A549 treated with ZK216348 at 1 μM for 4 hours (cell line): ENCODE measurements at places on chromosomes 16 and 17. TPM values are rescaled to one million over a fixed set of nuclear protein-coding genes. Genes with fewer than 3 reads are reported as not detected.

Gene PIEZO1
- 76.0 to 155 TPM (median 134 TPM) in 5 replicates for total RNA-seq

Gene PRSS33
- not detected in 5 replicates for total RNA-seq

Gene TMEM100
- total RNA-seq, result not detected in 5 replicates

Gene CORO1A
- total RNA-seq, result 2.7 to 5.1 TPM (median 3.0 TPM) in 5 replicates

Gene TPSG1
- total RNA-seq, result not detected in 5 replicates

Gene KRTAP4-3
- not detected in 5 replicates for total RNA-seq

Gene DRG2
- total RNA-seq, result 37.1 to 59.5 TPM (median 55.4 TPM) in 5 replicates

Gene TP53TG3B
- 0.39 to 0.66 TPM (median 0.54 TPM) in 3 of 5 replicates, not detected in the others for total RNA-seq

Gene ARSG
- 1.0 to 1.9 TPM (median 1.4 TPM) in 5 replicates for total RNA-seq

Gene C17orf67
- total RNA-seq, result 1.3 to 2.8 TPM (median 2.4 TPM) in 5 replicates

Gene EIF1
- total RNA-seq, result 1,212 to 1,763 TPM (median 1,340 TPM) in 5 replicates

Gene LLGL1
- 7.8 to 19.6 TPM (median 16.7 TPM) in 5 replicates for total RNA-seq

Gene CES1
- 30.8 to 52.0 TPM (median 33.8 TPM) in 5 replicates for total RNA-seq

Gene KRT25
- not detected in 5 replicates for total RNA-seq

Gene MEOX1
- total RNA-seq, result not detected in 5 replicates

Gene AMZ2
- total RNA-seq, result 113 to 122 TPM (median 115 TPM) in 5 replicates

Gene VWA3A
- total RNA-seq, result 0.06 TPM in 2 of 5 replicates, not detected in the others

Gene OR2C1
- not detected in 5 replicates for total RNA-seq

Gene MPV17L
- 4.1 to 5.9 TPM (median 5.7 TPM) in 5 replicates for total RNA-seq

Gene EFNB3
- total RNA-seq, result 1.2 to 1.7 TPM (median 1.5 TPM) in 5 replicates

Gene RPH3AL
- 22.5 to 39.4 TPM (median 30.4 TPM) in 5 replicates for total RNA-seq

Gene PRAC2
- not detected in 5 replicates for total RNA-seq

Gene TMC8
- 0.18 to 1.2 TPM (median 0.26 TPM) in 5 replicates for total RNA-seq

Gene GPT2
- 7.2 to 15.3 TPM (median 13.2 TPM) in 5 replicates for total RNA-seq

Gene PRR35
- total RNA-seq, result 0.11 to 0.20 TPM (median 0.13 TPM) in 4 of 5 replicates, not detected in the other

Gene RUNDC3A
- total RNA-seq, result 0.74 to 1.3 TPM (median 0.90 TPM) in 5 replicates

Gene MYCBPAP
- total RNA-seq, result 0.08 to 1.1 TPM (median 0.53 TPM) in 5 replicates

Gene RPA1
- total RNA-seq, result 61.3 to 80.6 TPM (median 72.8 TPM) in 5 replicates

Gene CCL4
- total RNA-seq, result not detected in 5 replicates

Gene PERCC1
- total RNA-seq, result not detected in 5 replicates

Gene ADAD2
- not detected in 5 replicates for total RNA-seq

Gene SLC52A1
- total RNA-seq, result 0.33 to 1.1 TPM (median 0.75 TPM) in 5 replicates
